MV-4-11 (cell line): ENCODE measurements at places on chromosomes 11 and 22.

DNA sequence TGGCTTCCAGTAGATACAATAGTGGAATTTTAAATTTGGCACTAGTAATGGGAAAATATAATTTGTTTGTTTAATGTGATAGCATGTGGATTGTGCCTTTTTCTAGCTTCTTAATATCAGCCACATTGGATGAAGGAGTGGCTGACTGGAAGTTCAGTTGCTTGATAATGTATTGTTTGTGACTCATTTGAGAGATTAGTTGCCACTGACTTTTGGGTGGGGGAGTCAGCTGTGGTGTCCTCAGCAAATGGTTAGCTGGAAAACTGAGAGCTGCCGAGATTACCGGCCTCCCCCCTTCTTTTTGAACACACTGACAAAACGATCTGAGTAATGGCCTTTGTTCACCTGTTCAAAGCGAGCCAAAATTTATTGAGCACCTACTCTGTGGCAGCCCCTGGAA lies 5.5 kb downstream of the JAM3 start:
- DNase-seq: no peak

GRCh38 chr22:28909375-28909774 lies 26.0 kb downstream of the ZNRF3 start:
- DNase-seq: no peak

- DNase-seq: no peak
Measured at GRCh38 chr11:13931356-13931755, 31.2 kb upstream of the SPON1 start.

DNA sequence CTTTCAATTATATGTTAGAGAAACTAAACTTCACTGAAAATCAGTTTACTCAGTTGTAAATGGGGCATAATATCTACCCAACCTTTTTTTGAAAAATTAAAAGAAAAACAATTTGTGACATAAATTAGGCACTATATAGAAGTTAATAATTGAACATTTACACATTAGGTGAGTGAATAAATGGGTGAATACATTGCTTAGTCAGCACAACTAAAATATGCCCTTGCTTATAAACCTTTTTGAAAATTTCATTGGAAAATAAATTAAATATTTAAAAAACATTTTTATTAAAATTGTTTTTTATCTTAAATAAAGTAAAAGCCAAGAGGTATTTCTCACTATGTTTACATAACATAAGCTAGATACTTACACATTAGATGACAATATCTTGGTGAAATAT lies 994.5 kb upstream of the TENM4 start:
- no peak for DNase-seq

DNA sequence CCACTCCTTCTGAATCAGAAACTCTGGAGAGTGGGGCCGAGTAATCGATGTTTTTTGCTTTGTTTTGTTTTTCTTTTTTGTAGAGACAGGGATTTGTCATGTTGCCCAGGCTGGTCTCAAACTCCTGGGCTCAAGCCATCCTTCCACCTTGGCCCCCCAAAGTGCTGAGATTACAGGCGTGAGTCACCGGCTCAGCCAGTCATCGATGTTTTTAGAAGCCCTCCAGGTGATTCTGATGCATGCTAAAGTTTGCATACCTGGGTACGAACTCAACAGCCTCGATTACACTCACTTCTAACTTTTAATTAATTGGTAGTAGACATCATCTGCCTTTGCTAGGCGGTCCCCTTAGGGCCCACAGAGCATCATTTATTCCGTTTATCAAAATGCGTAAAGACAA lies 50.3 kb downstream of the C11orf71 start:
- no peak for DNase-seq

- no peak for DNase-seq
Measured at GRCh38 chr11:24298146-24298545, 198.7 kb upstream of the LUZP2 start.

DNA sequence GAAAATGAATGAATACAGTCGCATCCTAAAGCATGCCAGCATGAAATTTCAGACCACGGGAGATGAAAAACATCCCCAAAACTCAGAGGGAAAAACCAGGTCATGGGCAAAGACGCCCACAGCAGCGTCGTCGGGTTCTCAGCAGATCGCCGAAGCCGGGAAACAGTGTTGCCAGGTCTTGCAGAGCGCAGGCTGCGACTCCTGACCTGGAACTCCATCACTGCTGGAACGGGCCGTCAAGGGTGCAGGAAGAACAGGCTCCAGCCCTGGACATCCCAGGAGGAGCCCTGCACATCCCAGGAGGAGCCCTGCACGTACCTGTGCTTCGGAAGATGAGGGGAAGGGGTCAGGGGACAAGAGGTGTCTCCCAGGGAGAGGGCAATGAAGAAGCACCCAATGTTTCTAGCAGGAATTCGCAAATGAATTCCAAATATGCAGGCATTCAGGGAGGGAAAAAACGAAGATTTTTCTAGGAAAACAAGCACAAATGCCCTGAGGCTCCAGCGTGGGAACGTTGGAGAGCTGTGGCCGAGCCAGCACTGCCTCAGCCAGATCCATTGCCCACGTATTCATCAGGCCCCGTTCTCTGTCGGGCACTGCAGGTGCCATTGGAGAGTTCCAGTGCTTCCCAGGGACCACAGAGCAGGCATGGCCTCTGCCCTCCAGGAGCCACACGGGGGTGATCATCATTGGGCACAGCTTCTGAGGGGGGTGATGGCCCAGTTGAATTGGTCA lies 1110.4 kb downstream of the BRD1 start:
- no peak for DNase-seq
